ENCODE measurements at places on chromosomes 6 and 20.
A peak's percentile ranks its signal among the peaks of the same experiment; 100 is the strongest.

GRCh38 chr6:6696867-6697531, 108.5 kb downstream of the LY86 start:
- DNase-seq = no peak

DNA sequence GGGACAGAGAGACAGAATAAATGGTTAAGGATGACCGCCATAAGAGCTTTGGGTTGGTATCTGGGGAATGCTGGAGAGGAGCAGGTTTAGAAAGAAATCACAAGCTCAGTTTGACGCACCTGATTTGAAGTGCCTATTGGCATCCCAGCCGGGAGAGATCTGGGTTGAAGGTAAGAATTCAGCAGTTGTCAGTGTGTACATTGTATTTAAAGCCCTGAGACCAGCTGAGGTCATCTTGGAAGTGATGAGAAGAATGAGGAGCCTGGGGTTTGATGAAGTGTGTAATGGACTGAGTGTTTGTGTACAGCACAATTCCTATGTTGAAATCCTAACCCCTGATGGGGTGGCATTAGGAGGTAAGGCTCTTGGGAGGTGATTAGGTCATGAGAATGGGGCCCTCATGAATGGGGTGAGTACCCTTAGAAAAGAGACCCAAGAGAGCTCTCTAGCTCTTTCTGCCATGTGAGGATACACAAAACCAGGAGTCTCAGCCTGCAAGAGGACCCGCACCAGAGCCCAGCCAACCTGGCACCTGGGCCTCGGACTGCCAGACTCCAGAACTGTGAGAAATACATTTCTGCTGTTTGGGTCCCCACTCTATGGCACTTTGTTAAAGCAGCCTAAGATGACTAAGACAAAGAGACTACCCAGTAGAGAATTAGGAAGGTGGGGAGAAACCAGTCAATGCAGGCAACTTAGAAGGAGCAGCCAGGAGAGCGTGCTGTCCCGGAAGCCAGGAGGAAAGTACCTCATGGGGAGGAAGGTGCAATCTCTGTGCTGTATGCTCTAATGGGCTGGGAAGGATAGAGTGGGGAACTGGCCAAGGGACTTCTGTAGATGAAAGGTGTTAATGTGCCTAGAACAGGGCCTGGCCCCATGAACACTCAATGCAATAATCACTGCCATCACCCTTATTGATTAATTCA, 133.7 kb upstream of the SLC24A3 start:
- DNase-seq = no peak

DNA sequence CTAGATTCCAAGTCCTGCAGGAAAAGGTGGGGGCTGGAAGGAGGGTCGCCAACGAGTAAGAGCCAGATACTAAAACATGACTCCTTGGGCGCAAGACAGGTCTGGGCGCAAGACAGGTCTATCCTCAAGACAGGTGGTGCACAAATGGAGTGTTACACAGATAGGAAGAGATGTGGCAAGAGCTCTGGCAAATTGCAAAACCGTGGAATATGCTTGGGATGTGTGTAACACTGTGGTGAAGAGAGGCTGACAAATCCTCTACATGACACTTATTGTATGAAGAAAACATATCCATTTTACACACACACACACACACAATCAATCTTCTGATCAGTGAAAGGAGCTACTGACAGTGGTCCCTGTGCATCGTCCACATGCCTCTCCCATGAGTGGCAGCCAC, 77.6 kb downstream of the TBC1D7 start:
- no peak for DNase-seq

- DNase-seq = no peak
Measured at GRCh38 chr20:17580895-17581294, 11.0 kb downstream of the DSTN start.

- DNase-seq = no peak
Measured at GRCh38 chr20:13739731-13740649, 44.7 kb downstream of the ESF1 start.

DNA sequence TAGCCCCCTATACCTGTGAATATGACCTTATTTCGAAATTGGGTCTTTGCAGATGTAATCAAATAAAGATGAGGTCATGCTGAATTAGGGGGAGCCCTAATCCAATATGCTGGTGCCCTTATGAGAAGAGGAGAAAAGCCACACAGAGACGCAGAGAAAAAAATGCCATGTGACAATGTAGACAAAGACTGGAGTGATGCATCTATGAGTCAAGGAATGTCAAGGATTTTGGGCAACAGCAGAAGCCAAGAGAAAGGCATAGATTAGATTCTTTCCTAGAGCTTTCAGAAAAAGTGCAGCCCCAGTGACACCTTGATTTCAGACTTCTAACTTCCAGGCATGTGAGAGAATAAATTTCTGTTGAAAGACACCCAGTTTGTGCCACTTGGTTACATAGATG, 47.4 kb upstream of the HS3ST5 start:
- no peak for DNase-seq

DNA sequence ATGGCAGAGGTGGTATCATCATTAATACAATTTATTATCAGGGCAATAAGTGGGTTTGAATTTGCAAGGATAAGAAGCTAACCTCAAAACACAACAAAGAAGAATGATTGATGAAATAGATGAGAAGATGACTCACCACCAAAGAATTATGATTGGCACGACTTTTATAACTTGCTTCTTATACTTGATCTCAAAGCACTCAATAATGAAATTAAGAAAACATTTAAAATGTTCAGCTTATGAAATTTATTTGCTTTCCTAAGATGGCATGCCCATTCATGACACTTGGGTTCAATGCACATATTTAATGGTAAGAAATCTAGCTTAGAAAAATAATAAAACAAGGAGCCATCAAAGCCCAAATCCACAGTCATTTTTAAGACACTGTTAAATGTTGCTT, 477.5 kb downstream of the GJA1 start:
- DNase-seq = no peak

- DNase-seq = no peak
Measured at GRCh38 chr6:19551611-19552010, 285.6 kb upstream of the ID4 start.

DNA sequence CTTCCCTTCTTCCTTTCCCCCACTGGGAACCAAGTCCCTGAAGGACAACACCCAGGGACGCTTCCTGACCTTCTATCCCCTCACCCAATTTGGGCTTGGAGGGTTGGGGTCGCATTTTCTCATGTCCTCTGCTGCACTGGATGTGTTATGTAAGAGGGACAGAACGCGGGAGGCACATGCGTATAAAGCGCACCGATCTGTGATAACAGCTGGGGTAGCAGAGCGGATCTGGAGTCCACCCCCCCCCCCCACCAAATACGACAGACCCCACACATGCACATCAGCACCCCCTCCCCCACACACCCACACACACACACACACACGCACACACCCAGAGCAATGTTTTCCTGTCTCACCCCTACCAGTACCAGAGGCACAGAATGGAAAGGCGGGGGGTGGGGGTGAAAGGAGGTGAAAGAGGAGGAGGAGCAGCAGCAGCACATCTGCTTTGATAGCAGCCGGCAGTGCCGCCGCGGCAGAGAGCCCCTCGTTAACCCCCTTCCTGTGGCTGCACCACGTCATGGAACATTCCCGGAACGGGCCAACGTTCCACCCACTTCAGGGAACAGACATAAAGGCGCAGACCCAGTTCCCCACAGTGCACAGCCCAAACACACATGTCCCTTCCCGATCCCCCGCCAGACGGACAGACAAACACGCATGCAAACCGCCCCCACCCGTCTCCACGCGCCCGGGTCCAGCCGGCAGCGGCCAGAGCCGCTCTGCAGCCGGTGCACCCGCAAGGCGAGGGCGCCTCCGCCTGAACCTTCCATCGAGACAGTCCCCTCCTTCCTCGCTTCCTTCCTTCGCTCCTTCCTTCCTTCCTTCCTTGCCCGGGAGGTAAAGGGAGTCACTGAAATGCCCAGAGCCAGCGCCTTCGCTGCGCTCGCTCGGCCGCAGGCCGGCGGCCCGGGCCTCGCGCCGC, 590 bp downstream of the HIVEP2 start:
- peak; percentile 91 for DNase-seq

- DNase-seq = no peak
Measured at GRCh38 chr20:58436868-58437645, 48.0 kb downstream of the VAPB start.
